Activated CD4-positive, CD25-positive, alpha-beta regulatory T cell (primary cell): ENCODE measurements at places on chromosomes 3 and 15.

DNA sequence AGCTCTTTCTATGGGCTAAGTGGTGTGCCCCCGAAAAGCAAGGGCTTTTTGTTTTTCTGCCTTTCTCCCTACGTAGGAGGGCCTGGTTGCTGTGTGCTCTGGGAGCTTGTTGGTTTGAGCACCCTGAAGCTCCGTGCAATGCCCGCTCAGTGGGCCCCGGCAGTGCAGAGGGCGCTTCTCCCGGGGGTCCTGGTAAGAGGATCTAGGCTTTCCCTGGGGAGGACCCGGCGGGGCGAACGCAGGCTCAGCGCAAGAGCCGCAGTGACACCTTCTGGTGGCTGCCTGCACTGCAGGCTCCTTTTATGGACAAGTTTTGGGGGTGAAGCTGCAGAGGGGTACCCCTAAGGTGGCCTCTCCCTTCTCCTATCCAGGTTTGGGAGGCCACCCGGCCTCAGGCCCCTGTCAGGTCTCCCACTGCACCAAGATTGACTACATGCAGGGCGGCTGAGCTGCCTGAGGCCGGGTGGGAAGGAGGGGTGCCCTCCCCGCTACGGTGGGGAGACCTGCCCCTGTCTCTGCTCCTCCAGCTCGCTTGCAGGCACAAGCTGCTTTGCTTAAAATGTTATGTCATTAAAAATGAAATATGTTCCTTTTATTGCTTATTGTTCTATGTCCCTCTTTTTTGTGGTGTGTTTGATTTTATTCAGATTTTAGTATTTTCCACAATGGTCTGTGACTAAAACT, 387.9 kb downstream of the GABRG3 start:
- DNase-seq = no peak

- no peak for DNase-seq
Observed at GRCh38 chr3:182710557-182711157, 82.6 kb upstream of the ATP11B start.

DNA sequence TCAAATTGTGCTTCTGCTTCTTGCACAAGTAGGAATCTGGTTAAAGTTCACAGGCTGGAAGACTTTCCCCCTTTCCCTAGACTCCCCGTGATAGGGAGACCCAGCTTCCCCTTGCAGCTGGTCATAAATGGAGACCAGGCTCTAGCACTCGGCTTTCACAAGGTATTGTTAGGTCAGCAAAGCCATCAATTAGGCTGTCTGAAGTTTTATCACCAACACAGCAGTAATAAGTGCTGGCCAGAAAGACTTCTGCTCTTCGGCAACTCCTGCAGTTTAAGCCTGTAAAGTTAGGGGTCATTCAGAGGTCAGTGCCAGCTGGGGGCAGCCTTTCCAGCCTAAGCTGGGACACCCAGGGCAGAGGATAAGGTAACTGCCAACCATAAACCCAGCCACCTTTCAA, 203.4 kb downstream of the MEIS2 start:
- no peak for DNase-seq

GRCh38 chr3:99319450-99319849, 318.9 kb upstream of the COL8A1 start:
- DNase-seq = no peak

GRCh38 chr15:45594835-45595530, 7.8 kb downstream of the BLOC1S6 start:
- DNase-seq = no peak

- no peak for DNase-seq
Observed at GRCh38 chr3:24985668-24986067, 442.4 kb upstream of the RARB start.

GRCh38 chr15:85622221-85622831, 172.4 kb downstream of the KLHL25 start:
- DNase-seq = no peak

- no peak for DNase-seq
Observed at GRCh38 chr3:104687362-104687761, 679.3 kb upstream of the ALCAM start.

DNA sequence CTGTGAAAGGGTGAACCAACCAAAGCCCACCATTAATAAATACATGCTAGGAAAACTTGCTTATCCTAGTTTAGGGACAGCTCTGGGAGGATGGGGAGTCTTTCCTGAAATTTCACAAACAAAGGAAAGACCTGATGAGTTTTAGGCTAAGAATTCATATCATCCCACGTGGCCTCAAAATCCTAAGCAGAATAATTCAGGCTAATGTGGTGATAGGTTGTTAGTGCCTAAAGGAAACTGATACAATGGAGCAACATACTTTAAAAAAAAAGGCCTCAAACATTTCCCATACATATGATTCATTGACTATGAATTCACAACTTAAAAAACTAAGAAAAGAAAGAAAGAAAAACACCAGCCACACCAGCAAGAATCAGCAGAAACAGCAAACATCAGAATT, 126.9 kb upstream of the CNTN4 start:
- no peak for DNase-seq

- DNase-seq = no peak
Observed at GRCh38 chr3:138600100-138600745, 6.2 kb upstream of the CEP70 start.

- DNase-seq = no peak
Observed at GRCh38 chr3:123725652-123726400, 141.0 kb upstream of the HACD2 start.

- DNase-seq = no peak
Observed at GRCh38 chr3:62164746-62165145, 208.6 kb downstream of the FEZF2 start.

DNA sequence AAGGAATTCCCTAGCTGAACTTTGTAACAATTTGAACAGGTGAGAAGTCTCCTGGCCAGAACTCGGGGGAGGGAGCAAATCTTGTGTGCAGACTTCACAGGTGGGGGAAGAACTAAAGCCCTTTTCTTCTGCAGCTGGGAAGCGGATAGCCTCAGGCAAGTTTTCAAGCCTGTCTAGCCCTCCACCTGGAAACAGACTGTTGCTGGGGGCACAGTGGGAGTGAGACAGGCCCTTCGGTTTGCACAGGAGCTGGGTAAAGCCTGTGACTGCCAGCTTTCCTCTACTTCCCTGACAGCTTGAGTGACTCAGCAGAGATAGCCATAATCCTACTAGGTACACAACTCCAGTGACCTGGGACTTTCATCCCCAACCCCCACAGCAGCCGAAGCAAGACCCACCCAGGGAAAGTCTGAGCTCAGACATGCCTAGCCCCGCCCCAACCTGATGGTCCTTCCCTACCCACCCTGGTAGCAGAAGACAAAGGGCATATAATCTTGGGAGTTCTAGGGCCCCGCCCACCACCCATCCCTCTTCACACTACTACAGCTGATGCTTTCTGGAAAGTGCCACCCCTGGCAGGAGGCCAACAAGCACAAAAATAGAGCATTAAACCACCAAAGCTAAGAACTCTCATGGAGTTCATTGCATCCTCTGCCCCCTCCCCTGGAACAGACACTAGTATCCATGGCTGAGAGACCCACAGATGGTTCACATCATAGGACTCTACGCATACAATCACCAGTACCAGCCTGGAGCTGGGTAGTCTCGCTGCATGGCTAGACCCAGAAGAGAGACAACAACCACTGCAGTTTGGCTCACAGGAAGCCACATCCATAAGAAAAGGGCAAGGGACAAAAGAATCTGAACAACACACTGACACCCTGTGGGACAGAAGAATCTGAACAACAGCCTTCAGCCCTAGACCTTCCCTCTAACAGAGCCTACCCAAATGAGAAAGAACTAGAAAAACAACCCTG, 479.0 kb downstream of the RAP2B start:
- DNase-seq = no peak

DNA sequence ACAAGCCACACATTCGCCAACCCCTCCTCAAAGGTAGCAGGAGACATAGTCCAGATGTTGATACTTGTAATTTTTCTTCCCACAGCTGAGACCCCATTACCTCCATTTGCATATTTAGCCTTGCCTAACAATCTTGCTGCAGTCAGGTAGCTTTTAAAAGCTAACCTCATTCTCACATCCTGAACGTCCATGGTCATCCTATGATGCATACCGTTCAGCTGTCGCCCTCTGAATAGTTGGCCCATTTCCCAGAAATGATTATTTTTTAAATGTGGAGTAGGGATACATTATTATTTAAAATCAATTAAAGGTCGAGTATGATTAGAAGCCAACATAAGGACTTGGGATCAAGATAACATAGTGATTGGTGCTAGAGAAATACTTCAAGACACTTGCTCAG, 165.0 kb downstream of the MEX3B start:
- DNase-seq = no peak

DNA sequence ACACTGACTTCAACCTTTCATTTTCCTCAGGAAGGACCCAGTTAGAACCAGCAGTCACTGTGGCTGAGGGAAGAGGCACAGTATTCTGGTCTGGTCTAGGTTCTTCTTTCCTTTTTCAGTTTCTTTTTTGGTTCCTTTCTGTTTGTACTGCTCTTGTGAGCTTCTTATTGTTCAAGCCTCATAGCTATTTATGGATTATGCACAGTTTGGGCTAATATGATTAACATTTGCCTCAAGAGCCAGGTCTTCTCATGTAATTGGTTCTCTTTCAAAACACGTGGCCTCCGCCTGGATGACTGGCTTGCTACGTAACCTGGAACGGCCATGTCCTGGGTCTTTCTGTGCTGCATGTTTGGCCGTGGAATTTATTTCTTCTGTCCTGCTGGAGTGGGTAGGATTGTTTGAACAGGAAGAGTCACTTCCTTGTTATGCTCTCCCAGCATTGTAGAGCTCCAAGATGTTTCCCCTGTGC, 43.3 kb downstream of the RBMS3 start:
- DNase-seq = no peak

- no peak for DNase-seq
Observed at GRCh38 chr3:51969841-51970240, 2.6 kb upstream of the PCBP4 start.

DNA sequence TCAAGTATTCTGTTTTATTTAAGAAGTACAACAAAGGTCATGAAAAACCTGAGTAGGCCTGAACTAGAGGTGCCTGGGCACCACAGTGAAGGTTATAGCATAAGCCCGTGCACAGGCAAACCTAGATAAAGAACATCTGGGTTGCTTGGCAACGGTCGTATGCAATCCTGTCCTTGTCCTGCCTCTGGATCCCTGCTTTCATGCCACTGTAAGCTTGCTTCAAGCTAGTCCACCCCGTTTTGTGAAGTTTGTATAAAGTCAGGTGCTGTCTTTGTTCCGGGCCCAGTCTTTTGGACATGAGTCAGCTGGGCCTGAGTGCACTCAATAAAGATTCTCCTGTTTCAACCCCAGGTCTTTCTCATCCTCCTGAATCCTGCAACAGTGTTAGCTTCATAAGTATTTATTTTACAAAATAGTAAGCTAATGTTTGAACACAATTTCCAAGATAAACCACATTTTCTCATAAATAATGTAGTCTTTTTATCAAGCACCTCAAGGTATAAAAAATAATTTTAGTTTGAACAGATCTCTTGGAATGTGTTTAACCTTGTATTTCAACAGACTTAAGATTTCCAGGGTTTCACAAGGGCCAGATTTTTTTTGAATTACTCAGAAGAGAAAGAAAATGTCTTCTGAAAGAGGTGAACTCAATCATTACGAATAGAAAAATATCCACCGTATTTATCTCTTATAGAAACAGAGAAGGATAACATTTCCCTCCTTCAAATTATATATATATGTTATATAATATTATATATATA, 14.3 kb upstream of the SLC9C1 start:
- DNase-seq = no peak

DNA sequence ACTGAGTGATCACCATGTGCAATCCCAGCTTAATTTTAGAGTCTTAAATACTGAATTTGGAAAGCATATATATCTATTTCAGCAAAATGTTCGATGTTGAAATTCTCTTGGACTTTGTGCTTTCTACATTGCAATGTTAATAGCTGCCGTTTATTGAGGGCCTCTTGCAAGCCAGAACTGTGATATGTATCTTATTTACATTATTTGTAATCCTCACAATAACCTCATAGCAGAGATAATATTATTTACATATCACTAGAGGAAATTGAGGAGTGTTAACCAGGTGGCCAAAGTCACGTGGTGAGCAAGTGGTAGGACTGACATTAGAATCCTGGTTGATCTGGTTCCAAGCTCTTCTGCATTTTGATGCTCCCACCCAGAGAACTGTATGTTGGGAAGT, 254.1 kb downstream of the SLC9A9 start:
- DNase-seq = no peak

DNA sequence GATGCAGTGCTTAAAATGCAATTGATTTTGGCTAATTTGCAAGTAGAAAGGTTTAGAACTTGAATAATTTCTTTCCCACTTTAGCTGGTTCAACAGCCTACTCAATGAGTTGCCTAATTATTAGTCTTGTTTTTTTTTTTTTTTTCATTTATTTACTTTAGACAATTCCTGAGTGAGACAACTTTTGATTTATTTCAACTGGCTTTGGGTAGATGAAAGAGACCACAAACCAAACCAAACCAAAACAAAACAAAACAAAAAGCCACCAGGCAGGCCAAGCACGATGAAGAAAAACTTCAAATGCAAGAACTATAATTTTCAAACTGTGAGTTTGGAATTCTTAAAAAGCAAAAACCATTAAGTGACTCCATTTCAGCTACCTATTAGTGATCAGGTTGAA, 469.9 kb downstream of the GBE1 start:
- DNase-seq = no peak

GRCh38 chr3:14505803-14506500, 34.2 kb downstream of the GRIP2 start:
- no peak for DNase-seq

DNA sequence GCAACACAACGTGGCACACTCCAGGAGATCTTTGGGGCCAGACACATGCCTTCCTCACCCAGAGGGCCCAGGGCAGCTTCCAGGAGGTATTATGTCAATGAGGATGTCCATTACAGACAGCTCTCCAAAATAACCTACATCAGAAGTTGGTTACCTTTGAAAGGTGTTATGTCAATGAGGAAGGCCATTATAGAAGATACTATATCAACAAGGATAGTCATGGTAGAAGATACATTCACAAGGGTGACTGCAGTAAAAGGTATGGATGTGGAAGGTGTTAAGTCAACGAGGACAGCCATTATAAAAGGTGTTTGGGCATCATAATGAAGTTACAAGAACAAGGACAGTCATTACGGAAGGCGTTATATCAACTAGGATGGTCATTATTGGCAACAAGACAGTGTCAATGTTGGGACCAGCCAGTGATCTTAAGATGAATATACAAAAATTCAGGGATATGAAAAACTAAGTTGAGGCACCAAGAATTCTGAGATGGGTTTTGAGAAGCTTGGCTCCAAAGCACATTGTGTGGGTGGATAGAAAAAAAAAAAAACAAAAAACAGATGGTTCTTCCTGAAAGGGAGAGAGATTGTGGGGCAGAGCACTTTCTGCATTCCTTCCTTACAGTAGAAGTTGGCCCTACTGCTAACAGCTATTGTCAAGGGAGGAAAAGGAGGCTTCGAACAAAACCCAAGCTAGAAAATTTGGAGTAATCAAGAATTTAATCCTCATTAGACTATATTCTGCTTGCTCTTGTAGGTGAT, 11.2 kb downstream of the CDCP1 start:
- DNase-seq = no peak

DNA sequence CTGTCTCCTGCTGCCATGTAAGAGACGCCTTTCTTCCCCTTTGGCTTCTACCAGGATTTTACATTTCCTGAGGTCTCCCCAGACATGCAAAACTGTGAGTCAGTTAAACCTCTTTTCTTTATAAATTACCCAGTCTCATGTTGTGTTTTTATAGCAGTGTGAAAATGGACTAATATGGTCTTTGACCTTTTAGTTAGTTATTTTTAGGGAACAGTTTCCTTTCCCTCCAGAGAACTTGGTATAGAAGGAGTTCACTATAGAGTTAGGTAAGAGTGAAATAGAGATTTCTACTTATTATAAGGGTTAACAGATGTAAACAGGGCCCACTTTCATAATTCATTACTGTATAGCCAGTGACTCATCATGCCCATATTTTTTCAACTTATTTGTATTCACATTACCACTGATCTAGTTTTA, 170.9 kb downstream of the UNC13C start:
- no peak for DNase-seq

- DNase-seq = no peak
Observed at GRCh38 chr15:68440136-68440535, 8.2 kb upstream of the ITGA11 start.
